ENCODE measurements at places on chromosomes 2 and 18.

GRCh38 chr18:58251416-58251815, 207.4 kb downstream of the NEDD4L start:
- DNase-seq = no peak

DNA sequence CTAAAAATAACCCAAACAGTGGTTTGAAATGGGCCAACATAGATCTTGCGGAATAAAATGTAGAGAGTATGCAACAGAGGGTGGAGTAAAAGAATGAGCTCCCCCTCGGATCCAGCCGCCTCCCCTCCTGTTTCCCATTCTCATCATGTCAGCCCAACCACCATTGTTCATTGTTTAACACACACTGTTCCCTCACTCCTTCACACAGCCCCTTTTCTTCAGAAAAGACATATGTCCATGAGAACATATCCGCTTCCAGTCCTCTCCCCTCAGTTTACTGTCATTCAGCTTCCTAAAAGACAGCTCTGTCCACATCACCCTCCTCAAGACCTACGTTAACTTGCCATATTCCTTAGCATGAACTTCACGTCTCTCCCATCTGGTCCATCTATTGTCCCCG, 62.9 kb upstream of the SERTAD2 start:
- no peak for DNase-seq

DNA sequence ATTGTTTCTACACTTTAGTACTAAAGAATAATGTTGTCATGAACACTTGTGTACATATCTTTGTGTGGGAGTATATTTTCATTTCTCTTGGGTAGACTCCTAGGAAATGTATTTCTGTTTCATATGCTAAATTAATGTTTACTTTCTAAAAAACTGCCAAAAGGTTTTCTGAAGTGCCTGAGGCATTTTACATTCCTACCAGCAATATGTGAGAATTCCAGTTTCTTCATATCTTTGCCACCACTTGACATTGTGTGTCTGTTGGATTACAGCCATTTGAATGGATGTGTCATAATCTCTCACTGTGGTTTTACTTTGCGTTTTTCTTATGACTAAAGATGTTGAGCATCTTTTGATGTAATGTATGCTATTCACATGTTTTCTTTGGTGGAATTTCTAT, 428.2 kb upstream of the KCNH7 start:
- DNase-seq = peak; percentile 75

GRCh38 chr2:186827411-186827810, 21.6 kb downstream of the ZSWIM2 start:
- DNase-seq = no peak

GRCh38 chr2:37689751-37690150, 18.3 kb upstream of the CDC42EP3 start:
- no peak for DNase-seq

DNA sequence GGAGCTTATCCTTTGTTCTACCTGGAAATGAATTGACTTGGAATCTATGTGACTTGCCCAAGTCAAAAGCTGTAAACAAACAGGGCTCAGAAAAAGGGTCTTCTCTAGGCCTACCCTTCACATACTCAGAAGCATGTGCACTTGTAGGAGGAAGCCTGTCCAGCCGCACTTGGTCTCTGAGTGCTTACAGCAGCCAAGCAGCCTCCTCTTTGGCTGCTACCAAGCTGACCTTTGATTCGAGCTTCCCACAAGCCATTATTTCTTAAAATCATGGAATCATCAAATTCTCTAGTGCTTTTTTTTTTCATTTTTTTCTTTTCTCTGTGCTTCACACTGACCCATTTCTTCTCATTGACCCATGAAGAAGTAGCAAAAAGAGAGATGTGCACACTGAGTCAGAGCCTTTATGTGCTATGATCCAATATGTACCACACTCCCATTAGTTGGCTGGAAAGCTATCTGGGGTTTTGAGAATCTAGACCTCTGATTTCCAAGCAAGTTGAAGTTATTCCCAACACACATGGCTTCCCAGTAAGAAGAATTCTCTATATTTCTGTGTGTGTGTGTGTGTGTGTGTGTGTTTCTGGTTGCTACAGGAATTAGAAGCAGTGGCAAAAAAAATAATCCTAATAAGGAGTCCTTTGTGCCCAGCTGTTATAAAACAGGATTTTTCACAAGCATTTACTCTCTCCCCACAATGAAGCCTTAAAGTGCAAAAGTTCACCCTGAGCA, 550.3 kb upstream of the TNP1 start:
- no peak for DNase-seq

GRCh38 chr2:219426068-219426443, 7.9 kb downstream of the DES start:
- DNase-seq = no peak

GRCh38 chr2:175436076-175436475, 254.6 kb upstream of the ATP5MC3 start:
- DNase-seq = no peak

DNA sequence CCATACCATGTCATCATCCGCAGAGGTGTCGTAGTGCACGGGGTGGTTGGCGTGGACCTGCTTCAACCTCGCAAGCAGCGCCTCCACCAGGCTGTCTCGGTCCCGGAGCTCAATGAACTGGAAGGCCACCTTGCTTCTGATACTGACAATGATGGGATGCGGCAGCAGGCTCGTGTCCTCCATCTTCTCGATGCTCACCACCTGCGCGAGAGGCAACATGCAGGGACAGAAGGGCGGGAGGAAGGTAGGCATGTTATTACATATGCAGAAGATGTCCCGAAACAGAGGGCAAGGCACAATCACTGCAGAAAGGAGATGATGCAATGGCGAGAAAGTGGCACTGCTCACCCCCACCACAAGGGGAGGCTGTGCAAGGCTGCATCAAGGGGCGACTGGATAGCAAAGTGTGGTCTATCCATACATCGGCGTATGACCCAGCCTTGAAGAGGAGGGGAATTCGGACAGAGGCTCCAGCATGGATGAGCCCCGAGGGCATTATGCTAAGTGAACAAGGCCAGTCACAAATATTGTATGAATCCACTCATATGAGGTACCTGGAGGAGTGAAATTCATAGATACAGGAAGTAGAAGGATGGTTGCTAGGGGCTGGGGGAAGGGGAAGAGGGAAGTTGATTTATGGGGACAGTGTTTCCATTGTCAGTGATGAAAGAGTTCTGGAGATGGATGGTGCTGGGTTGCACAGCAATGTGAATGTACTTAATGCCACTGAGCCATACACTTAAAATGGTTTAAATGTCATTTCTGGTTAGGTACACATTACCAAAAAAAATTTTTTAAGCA, 36.6 kb downstream of the RPL31 start:
- no peak for DNase-seq

DNA sequence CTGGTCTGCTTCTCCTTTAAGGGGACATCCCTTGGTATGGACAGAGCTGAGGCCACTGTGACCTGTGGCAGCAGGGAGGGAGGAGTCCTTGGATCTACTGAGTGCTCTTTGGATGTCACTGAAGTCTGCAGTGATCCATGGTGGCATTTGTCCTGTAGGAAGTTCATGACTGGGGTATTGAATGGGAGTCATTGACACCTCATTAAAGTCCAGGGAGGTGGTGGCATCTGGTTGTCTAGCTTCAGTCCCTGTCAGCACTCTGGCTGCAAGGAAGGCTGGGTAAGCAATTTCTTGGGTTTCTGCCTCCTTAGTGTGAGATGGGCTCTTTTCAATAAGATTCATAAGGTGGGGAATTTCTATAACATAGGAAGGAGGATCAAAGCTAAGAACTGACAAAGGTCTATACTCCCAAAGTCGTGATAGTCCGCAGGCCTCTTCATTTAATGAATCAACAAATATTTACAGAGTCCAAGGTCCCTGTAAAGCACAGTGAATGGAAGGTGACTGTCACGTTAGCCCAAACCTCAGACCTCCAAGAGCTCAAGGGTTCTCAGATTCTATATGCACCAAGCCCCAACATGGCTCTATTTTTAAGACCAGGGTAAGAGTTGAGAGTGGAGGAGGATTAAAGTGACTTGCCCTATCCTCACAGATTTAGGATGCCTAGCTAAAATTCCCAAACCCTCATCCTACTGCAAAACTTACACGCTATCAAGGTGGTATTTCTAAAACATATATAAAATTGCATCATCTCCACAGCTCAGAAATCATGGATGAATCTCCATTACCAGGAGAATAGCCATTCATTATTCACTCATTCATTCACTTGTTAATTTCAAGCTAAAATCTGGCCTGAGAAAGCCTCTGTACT, 40.2 kb downstream of the THNSL2 start:
- no peak for DNase-seq

DNA sequence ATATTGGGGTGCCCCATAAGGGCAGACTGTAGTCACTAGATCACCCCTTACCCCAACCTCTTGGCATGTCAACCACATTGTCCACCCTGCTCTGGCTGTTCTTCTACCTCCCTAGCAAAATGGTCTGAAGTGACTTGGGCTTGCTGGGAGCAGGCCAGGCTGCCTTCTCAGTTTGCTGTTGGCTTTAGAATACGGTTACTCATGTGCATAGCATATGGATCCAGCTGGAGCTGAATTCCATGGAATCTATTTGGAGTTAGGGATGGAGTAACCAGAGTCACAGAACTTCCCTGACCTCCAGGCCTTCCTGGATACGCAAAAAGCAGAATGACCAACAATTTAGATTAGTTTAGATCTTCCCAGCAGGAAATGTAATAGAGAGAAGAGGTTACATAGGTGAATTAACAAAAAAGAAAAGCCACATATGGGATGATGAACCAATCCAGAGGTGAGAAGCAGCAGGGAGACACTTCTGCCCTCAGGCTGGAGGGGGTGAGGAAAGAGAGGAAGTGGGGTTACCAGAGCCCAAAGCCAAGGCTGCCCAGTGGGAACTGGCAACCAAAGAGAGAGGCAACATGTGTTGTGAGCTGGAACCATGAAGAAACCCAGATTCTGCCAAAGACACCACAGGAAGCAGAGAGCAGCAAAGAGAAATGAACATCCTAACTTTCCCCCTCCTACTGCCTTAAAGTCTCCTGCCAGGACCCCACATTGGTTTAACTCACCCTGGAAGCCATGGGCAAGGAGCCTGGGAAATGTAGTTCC, 26.1 kb downstream of the PKDCC start:
- no peak for DNase-seq

GRCh38 chr18:76340410-76340809, 154.6 kb downstream of the ZNF516 start:
- no peak for DNase-seq

- no peak for DNase-seq
These were observed 257.9 kb downstream of the BCL11A start for GRCh38 chr2:60295636-60295962.

DNA sequence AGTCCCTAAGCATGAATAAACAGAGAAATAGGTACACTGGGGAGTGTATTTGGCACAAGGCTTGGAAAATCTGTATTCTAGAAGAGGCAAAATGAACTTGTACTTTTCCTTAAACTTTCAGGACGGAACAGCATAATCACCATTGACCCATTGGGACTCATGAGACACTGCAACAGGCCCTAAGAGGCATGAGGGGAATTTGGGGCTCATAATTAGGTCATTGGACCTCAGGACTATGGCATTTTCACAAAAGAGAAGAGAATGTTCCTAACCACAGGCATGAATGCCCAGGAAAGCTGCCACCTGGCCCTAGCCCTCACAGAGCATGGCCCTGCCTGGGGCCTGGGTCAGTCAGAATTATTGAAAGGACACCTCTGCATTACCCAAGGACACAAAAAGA, 67.9 kb upstream of the PIK3C3 start:
- no peak for DNase-seq

DNA sequence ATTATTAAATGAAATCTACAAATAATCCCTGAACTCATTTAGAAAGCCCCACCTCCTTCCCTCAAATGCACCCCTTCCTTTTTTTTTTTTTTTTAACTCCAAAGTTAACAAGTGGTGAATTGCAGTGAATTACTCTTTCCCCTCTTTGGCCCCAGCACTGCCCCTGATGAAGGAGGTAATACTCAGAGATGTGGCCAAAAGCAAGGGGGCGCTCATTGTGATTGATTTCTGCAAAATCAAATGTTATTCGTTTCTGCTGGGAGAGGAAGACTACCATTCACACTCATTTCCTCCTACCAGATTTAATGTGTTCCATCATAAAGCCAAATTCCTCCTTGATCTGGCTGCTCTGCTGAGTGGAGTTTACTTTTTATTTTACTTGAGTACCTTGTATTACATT, 259.4 kb downstream of the GPD2 start:
- no peak for DNase-seq

- no peak for DNase-seq
These were observed 61.5 kb upstream of the ADAM23 start for GRCh38 chr2:206381881-206382280.

- no peak for DNase-seq
These were observed 52.3 kb downstream of the TDRD15 start for GRCh38 chr2:21175895-21176646.

DNA sequence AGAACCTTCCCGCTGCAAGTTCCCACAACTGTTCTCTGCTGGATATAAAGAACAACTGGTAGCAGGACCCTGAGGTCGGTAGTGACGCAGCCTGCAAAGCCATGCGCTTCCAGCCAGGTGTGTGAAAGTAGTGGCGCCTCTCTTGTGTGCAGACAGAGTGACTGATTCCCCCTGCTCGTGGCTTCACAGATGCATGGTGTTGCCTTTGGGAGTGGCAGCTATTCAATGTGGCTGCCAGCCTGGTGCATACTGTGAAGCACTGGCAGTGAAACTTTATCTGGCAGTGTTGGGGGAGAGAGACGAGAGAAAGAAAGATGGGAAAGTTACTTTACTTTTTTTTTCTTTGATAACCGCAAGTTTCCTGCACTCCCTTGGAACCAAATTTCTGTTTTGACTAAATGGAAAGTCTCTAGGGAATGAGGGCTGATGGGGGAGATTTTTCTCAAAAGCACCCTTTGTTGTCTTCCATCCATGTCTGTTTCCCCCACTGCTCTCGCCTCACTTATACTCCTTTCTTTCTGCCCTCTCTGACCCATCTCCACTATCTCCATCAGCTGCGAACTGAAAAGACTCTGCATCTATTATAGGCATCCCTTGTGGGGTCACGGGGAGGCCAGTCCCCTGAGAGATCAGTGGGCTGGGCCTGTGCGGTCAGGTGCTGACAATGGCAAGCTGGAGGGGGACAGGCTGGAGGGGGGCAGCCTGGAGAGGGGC, 90.0 kb upstream of the TNP1 start:
- DNase-seq = no peak

GRCh38 chr2:36967236-36967876, 1.0 kb upstream of the STRN start:
- DNase-seq = no peak
